ENCODE measurements at places on chromosomes 2 and 18. TPM values are rescaled to one million over a fixed set of nuclear protein-coding genes. Genes with fewer than 3 reads are reported as not detected.

DNA sequence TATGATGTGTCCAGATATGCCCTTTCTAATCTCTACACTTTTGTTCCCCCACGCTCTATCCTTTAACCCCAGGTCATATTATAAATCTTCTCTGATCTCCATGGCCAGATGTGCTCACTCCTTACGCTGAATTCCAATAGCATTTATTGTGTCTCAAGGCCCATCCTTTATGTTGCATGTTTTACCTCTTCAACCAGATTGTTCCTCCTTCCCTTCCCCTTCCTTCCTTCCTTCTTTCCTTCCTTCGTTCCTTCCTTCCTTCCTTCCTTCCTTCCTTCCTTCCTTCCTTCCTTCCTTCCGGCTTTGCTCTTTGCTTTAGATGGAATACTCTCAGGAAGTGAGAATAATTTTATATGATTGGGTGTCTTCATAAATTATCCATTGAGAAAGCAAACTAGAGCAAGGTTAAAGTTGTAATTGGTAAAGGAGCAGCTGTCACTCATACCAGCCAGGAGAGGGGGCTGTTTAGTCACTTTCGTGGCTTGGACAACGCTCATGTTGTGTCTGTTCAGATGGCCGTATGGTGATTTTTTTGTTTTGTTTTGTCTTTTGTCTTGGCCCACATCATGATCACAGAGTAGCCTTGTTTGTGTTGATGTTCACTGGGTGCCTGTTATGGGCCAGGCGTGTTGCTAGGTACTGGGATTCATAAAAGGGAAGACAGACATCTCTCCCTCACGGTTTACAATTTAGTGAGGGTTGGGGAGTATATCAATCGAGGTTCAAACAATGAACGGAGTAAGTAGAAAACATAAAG is 68.0 kb downstream of the DAW1 start:
- no peak for DNase-seq

DNA sequence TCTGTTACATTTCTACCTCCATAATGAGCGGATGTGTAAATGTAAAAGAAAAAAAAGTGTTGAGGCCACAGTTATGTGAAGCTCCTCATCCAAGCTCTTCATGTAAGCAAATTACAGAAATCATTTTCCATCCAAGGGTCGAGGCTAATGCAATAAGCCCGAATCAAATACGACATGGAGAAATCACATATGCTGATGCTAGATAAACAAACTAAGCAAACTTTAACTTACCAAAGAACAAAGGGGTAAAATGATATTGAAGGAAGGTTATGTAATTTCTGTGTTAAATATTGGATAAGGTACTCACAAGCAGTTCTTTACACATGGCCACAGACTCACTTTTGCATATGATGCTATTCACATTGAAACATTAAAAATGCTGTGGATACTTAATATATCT is 310.2 kb upstream of the ID2 start:
- no peak for DNase-seq

DNA sequence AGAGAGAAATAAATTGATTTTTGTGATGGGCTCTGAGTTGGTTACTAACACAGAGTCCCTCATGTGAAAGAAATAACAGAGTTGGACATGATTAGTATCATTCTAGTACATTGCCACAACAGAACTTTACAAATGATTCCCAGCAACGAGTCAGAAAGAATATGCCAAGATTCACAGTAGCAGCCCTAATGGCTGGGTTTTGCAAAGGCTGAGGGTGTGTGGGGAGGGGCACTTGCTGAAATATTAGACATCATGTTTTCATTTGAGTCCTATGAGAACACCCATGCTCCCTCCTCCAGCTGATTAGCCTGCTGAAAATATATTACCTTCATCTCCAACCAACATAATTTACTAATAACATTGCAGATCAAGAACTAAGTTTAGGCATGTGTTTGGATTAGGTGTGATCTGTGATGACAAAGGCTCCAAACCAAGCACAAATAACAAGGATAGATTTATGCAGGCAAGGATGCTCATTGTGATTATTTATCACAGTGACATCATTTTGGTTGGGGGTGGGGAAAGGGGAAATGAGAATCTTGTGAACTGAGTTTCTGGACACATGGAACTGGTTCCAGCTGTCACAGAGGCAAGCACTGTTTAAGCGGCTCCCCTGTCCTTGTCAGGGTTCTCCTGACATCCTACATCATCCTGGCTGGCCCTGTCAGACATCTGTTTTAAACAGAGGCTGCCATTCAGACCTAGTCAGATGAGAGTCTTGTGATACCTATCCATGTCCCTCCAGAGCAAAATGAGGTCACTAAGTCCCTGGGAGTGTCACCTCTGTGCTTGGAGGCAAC is 205.8 kb upstream of the NCKAP5 start:
- no peak for DNase-seq

DNA sequence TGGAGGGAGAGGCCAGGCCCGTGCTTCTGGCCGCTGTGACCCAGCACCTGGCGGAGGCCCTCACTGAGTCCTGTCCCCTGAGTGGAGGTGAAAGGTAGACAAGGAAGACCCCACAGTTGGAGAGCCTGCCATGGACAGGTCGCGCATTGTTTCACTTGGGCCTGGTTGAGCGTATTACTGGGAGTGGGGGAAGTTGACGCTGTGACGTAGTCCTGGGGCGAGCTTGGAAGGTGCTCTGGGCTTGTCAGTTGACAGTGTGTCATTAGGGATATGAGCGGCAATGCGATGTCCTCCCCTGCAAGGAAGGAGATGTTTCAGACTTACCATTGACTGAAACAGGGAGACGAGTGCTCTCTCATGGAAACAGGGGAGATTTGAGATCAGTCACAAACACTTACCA is 127.1 kb downstream of the SH3RF3 start:
- no peak for DNase-seq

DNA sequence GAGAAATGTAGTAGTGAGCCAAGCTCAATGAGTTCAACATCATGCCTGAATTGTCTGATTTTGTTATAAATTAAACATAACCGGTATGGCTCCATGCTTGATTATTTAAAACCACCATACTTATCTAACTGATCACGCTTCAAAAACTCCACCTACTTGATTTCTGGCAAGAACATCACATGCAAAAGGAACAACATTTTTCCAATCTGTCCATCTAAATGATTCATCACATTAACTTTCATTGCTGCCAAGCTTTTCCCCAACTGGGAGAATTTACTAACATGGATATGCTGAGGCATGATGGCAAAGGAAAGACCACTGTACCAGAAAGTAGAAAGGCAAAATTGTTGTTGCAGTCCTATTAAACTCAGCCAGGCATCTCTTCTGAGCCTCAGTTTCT is 286.8 kb downstream of the TRIB2 start:
- no peak for DNase-seq

GRCh38 chr2:127011796-127012195 is 95.2 kb downstream of the BIN1 start:
- no peak for DNase-seq

GRCh38 chr2:63000801-63001200 is 49.8 kb upstream of the OTX1 start:
- DNase-seq: no peak

GRCh38 chr2:119441376-119442225 is 9.9 kb downstream of the TMEM37 start:
- no peak for DNase-seq

Gene STRN
- total RNA-seq: 7.0 TPM

Gene MOCOS
- total RNA-seq: 27.4 TPM

Gene SEMA4F
- 2.6 TPM for total RNA-seq
